ENCODE measurements at places on chromosomes 3 and 15.

DNA sequence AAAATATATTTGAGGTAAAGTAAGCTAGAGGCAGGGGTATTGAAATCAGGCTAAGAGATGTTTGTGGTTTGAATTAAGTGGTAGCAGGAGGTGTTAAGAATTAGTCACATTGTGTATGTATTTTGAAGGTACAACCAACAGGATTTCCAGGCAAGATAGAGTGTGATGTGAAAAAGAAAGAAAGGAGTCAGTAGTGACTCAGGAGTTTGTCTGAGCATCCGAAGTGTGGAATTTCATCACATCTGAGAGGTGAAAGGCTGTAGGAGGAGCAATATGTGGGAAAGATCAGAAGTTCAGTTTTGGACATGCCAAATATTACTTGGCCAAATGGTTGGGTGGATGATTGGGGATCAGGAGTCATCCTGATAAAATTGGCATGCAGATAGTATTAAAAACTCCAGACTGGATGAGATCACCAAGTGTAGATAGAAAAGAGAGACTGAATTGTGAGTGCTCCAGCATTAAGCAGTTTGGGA lies 32.1 kb upstream of the EBLN2 start:
- DNase-seq = no peak

- no peak for DNase-seq
These were observed 78.6 kb downstream of the TRIM42 start for GRCh38 chr3:140756240-140757016.

DNA sequence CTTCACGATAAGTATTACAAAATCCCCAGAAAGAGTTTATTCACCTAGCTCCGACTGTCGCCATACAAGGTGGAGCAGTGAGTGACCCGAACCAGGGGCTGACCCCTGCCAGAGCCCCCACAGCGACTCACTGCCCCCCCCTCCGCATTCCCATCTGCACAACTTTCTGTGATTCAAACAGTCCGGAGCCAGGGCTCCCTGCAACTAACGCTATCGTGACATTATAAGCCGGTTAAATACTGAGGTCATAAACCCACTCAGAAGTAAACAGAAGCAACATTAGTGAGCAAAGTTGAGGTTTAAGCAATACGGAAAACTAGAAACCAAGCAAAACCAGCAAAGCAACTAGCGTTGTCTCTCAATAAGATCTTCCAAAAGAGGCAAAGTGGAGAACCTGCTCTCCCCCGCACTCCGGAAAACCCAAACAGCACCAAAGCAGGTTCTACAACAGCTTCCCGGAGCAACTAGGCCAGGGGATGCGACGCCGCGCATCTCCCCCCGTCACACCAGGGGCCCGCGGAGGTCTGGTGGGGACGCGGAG lies 642 bp downstream of the SCAP start:
- DNase-seq = no peak

DNA sequence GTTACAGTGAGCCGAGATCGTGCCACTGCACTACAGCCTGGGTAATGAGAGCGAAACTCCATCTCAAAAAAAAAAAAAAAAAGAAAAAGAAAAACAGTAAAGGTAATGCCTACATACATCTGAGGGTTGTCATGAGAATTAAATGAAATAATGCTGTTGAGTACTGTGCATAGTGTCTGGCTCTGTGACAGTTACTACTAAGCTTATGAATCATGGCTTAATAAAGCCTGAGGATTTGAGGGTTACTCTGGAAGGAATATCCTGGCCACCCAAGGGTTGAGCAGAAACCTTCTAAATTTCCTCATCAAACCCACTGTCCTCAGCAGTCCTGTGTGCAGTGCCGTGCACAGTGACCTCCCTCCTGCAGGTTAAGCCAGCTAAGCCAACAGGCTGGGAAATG lies 26.8 kb upstream of the ELP6 start:
- DNase-seq = no peak

GRCh38 chr3:52286777-52287110 lies 884 bp upstream of the GLYCTK start:
- DNase-seq = no peak

GRCh38 chr3:186515125-186515524 lies 29.1 kb downstream of the CRYGS start:
- DNase-seq = no peak

GRCh38 chr3:46455231-46456115 lies 9.2 kb downstream of the LTF start:
- DNase-seq = no peak

GRCh38 chr3:67863869-67864268 lies 209.5 kb upstream of the SUCLG2 start:
- DNase-seq = no peak

DNA sequence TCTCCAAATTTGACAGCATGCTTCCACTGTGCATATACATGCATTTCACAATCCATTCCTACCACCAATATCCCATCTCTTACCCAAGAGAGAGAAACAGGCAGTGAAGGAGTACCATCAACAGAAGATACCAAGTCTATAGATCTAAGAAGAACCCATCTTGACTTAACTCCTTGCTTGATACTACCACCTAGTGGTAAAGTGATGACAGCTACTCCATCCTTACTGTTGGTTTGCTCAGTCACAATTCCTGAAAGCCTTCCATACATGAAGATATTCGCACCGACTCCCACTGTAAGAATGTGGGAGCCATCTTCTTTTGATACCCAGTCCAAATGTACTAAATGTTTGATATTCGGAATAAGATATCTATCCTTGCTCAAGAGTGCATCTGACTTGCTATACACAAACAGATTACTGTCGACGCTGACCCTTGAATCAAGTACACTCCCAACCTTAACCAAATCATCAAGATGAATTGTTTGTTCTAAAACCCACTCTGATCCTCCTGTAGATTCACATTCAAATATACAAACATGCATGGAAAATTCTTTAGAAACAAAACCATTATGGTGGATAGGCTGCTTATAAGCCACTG lies 123.1 kb downstream of the DMXL2 start:
- no peak for DNase-seq

- no peak for DNase-seq
These were observed 206.8 kb upstream of the TGFBR2 start for GRCh38 chr3:30399394-30400181.

DNA sequence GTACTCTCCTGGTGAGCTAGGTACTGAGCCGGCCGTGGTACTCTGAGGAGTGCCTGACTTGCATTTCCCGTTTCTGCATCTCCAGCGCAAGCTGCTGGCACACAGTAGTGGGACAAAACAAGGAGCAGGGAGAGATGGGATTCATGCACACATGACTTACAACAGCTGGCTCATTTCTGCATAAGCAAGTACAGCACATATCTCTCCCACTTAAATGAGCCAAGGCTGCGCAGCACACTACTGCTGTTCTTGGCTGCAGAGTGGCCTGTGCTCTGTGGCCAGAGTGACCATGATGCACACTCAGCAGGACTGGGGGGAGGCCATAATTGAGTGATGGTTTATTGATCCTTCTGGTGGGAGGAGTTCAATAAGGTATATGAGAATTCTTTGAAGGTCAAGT lies 59.2 kb upstream of the ABHD17C start:
- DNase-seq = no peak
